ENCODE measurements at places on chromosomes 2 and 18.

GRCh38 chr18:37440206-37440605 is 125.4 kb downstream of the CELF4 start:
- no peak for DNase-seq

- DNase-seq, result no peak
Observed at GRCh38 chr18:4125224-4125623, 329.9 kb downstream of the DLGAP1 start.

DNA sequence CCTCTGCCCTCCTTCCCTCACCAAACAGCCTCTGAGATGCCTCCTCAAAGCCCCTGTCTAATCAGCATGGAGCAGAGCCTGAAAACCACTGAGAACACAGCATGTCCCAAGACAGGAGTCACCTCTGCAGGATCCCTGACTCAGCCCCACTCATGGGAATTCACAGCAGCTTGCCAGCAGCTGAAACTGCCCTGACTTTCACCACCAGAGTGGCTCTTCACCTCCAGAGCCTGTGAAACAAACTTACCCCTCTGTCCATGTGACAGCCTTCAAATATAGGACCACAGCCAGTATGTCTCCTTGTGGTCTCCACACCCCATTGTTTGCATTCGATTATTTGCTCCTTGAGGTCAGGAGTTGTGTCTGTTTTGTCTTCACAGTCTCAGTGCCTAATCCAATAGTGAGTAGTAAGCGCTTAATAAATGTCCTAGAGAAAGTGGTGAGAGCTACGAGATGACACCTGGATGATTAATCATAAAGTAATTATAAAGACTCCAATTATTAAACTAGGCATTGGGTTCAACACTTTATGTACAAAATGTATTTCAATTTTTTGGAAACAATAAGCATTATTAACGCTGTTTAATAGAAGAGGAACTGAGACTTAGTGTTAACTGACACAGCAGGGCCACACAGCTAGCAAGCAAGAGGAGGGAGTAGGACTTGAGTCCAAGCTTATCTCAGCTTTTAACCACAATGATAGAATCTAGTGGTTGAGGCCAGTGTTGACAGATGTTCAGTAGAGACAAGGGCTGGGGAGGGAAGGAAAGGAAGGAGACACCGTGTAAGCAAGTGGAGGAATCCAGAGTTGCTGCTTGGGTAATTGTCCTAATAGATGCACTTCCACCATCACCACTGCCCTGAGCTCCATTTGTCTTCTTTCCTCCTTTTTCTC is 358.7 kb upstream of the TNP1 start:
- DNase-seq, result no peak

DNA sequence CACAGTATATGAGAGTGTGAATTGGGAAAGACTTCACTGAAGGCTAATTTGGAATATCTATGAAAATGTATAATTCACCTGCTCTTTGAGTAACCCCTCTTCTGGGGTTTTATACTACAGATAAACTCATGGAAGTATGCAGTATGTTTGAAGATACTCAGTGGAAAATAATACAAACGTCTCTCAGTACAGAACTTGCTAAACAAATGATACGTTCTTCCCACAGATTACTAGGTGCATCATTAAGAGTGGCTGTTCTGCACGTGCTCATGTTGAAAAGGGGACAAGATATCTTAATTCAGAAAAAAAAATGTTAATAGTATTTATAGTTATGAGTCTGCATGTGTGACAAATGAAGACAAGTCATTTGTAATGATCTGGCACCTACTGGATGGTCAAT is 70.2 kb upstream of the EPAS1 start:
- no peak for DNase-seq
